Stromal cell of bone marrow (primary cell): ENCODE measurements at places on chromosomes 3 and 15.

DNA sequence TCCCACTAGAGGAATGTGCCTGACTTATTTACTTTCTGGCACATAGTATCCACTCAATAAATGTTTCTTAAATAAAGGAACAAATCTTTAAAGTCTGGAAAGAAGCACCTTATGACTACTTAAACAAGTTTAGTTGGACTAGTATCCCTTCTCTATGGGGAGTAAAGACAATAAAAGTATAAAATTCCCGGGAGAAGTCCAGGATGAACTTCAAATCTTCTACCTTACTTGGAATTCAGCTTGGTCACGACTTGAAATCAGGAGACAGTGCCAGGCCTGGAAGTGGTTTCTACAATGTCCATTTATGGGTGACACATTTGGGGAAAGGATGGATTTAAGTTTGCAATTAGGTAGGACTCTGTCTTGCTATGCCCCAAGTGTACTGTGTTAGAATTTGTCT is 196.5 kb downstream of the NR1D2 start:
- DNase-seq: no peak

- DNase-seq: no peak
Observed at GRCh38 chr3:152879130-152879789, 44.3 kb downstream of the P2RY1 start.

- DNase-seq: peak; percentile 98
Observed at GRCh38 chr3:27521179-27521871, 37.1 kb upstream of the SLC4A7 start.

DNA sequence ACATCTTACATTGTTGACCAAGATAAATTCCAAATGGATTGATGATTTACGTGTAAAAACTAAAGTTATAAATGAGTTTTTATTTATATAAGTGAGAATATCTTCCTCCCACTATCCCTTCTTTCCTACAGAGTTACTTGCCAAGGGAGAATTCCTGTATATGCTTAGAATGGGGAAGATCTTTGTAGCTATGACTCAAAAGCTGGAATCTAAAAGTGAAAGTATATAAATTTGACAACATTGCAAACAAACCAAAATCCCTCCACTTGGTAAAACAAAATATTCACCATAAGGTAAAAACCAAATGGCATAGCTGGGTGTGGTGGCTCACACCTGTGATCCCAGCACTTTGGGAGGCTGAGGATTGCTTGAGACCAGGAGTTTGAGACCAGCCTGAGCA is 52.7 kb upstream of the GCNT3 start:
- no peak for DNase-seq

DNA sequence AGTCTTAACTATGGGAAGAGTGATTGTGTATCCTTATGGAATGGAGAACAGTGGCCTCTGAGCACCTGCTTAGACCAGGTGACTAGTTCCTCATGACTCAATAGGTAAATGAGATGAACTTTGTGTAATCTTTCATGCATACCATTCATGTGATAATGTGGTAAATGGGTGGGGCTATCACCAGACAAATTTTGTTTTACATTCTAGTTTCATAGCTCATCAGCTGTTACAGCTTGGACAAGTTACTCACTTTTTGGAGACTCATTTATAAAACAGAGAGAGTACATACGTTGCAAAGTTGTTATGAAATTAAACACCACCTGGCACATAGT is 103.7 kb upstream of the TGFBR2 start:
- no peak for DNase-seq

DNA sequence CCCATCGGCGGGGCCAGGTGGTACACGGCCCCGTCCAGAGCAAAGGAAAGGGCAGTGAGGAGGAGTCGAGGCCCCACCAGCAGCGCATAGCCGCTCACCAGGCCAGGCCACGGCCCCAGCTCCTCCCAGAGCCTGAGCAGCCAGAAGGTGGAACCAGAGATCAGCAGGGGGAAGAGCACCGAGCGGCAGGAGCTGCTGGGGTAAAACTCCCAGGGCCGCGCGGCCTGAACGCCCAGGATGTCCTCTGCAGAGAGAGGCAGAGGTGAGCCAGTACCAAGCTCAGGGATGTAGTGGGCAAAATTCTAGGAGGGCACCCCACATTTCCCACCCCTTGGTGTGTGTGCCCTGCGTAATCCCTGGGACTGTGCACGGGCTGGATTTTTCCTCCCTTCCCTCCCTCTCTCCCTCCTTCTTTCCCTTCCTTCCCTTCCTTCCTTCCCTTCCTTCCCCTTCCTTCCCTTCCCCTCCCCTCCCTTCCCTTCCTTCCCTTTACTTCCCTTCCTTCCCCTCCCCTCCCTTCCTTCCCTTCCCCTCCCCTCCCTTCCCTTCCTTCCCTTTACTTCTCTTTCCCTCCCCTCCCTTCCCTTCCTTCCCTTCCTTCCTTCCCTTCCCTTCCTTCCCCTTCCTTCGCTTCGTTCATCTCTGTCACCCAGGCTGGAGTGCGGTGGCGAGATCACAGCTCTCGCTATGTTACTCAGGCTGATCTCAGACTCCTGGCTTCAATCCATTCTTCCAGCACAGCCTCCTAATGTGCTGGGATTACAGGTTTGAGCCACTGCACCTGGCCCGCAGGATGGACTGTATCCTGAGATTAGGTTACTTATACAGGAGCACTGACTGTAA is 6.3 kb upstream of the NCBP2 start:
- DNase-seq: no peak

- no peak for DNase-seq
Observed at GRCh38 chr3:129058441-129059200, 2.0 kb upstream of the GP9 start.

GRCh38 chr3:123423031-123423430 is 25.9 kb downstream of the ADCY5 start:
- DNase-seq: no peak

DNA sequence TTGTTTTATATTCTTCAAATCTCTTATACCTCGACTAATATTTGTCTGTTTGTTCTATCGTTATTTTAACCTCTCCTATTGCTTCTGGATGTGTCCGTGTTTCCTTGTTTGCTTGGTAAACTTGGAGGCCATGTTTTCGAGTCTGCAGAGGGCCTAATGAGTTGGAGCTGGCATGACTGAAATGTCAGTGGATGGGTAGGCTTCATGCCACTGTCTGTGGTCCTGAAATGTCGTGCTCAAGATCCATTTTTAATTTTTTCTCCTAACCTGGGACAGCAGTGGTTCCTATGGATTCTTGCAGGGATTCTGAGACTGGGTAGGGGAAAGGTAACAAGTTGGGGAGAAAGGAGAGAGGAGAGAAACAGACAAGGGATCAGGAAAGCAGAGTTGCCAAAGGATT is 18.8 kb upstream of the GASK1A start:
- no peak for DNase-seq

DNA sequence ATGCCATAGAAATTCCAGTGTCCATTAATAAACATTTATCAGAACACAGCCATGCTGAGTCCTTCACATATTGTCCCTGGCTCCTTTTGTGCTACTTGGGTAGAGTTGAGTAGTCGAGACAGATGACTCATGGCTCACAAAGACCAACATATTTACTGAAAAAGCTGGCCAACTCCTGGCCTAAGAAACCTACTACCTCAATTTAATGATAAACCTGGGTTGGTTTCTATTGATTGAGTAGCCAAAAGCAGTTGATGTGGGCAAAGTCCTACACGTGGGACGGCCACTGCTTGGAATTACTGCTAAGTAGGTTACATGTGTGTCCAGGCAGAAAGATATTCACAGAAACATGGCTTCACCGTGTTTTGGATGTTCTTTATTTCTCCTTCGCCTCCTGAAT is 402.2 kb downstream of the NR2F2 start:
- no peak for DNase-seq

DNA sequence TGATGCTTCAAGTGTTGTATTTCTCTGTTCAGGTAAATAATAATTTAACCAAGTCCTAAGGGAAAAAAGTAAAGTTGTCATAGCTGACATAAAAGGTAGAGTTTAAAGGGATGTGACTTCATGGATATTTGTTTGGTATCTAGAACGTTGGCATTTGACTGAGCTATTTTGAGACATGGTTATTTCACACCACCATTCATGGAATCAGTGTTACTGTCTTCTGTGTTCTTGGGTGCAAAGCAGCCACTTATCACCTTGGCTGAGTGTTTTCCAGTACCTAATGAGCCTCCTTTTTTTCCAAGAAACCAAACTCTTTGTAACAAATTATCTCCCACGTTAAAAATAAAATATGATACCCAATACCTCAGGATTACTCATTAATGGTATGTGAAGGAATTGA is 155.8 kb downstream of the GHSR start:
- DNase-seq: no peak

DNA sequence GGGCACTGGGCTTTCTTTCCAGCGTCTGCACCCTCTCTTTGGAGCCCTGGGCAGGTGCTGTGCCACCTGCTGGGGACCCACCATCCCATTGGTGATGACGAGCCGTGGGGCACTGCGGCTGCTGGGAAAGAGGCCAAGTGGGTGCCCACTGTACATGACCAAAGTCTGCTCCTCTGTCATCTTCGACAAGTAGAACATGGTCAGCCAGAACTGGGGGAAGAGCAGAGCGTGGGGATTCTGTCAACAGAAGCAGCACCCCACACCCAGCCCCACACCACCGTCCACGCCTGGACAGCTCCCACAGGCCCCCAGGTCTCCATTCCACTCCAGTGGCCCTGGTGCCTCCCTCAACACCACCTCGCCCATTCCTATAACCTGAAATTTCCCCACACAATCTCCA is 9.7 kb downstream of the UROC1 start:
- DNase-seq: no peak

DNA sequence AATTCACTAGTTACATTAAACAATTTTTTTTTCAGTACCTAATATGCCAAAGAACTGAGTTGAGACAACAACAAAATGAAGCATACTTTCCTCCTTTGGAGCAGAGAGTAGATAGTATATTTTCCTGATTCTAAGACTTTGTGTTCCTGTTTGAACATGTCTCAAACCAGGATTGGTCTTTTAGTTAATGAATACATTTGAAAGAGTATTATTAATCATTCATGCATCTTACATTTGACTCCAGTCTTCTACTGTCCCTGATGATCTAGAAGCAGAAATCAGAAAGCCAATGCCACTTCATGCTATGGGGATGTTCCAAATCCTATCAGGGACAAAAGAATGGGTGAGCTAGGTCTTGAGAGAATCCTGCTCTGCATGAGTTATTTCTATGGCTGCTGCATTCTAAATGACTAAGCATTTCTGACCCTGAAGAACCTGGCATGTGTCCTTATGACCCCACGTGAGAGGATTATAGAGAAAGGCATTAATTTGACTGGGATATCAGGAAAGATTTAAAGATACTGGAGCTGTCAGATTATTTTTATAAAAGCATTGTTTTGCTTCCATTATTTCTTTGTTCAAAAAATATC is 32.9 kb upstream of the MBNL1 start:
- DNase-seq: no peak

- no peak for DNase-seq
Observed at GRCh38 chr15:40845036-40845435, 1.2 kb downstream of the SPINT1 start.

GRCh38 chr3:22843854-22844253 is 359.3 kb upstream of the UBE2E2 start:
- DNase-seq: no peak

GRCh38 chr15:73682600-73683090 is 1.5 kb upstream of the CD276 start:
- no peak for DNase-seq

- DNase-seq: peak; percentile 23
Observed at GRCh38 chr3:161274691-161275298, 53.7 kb downstream of the NMD3 start.

DNA sequence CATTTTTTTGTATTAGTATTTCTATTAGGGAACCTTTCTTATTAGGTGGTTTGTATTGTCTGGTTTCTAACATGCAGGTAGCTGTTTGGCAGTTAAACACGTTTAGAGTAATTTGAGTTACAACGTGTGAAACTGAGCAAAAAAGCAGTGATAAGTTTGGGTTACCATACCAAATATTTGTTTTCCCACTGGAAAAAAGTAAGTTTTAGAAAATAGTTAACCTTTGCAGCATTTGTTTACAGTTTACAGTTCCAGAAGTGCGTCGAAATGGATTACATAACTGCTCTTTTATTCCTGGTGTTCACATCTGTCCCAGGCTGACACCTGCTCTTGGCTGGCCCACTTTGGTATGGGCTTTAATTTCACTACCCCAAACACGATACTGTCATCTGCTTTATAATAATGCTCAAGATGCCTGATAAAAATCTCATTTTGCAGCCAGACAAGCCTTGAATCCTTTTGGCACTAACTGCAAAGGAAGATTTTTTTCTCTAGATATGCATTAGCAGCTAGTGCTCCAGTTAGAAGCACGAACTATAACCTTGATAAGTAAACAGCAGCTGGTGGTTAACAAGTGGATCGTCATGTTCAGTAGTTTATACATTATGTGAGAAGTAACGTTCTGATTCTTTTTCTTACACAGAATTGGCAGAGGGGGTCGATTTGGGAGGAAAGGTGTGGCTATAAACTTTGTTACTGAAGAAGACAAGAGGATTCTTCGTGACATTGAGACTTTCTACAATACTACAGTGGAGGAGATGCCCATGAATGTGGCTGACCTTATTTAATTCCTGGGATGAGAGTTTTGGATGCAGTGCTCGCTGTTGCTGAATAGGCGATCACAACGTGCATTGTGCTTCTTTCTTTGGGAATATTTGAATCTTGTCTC is 5.3 kb downstream of the EIF4A2 start:
- no peak for DNase-seq

DNA sequence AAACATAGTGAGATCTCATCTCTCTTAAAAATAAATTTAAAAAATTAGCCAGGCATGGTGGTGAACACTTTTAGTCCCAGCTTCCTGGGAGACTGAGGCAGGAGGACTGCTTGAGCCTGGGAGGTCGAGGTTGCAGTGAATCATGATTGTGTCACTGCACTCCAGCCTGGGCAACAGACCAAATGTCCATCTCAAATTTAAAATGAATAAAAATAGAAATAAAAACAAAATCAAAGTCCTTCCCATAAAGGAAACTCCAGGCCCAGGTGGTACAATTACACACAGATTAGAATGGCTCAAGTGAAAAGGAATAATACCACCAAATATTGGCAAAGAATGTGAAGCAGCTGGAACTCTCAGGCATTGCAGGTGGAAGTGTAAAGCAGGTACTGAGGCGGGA is 19.3 kb upstream of the ATP10A start:
- DNase-seq: no peak

DNA sequence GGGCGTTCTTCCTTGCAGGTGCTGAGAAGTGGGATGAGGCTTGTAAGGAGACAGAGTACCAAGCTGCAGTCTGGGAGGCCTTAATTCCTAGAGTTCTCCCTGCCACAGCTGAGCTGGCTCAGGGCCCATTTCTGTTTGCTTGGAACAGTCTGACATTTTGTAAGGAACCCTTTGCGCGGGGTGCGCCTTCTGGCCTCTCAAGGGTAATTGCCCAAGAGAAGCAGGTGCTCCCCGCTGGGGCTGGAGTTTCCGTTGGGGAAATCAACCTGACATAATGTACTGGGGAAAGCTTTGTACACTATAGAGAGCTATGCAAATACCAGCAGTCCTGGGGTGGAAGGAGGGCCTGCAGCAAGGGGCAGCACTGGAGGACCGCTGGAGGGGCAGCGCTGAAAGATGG is 83.6 kb downstream of the HMG20A start:
- DNase-seq: no peak
